KG1 (cell line): ENCODE measurements at places on chromosomes 11 and 22.

DNA sequence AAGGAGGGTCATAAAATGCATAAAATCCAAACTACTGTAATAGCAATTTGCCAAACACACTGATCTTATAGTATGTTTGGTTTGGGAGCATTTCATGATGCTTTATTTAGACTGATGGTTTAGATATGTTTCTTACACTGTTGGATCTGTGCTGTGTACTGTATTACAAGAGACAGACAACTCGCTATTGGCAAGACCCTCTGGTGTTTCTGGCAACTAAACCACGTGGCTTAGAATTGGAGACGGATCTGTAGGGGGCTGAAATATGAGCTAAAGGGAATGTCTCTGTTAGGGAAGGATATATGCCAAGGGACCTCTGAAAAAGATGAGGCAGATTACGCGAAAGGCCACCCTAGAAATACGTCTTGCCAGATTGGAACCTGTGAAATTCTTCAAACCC is 208.7 kb downstream of the BARX2 start:
- no peak for DNase-seq

- no peak for DNase-seq
These were observed 17.3 kb upstream of the RAB30 start for GRCh38 chr11:83088965-83089364.

DNA sequence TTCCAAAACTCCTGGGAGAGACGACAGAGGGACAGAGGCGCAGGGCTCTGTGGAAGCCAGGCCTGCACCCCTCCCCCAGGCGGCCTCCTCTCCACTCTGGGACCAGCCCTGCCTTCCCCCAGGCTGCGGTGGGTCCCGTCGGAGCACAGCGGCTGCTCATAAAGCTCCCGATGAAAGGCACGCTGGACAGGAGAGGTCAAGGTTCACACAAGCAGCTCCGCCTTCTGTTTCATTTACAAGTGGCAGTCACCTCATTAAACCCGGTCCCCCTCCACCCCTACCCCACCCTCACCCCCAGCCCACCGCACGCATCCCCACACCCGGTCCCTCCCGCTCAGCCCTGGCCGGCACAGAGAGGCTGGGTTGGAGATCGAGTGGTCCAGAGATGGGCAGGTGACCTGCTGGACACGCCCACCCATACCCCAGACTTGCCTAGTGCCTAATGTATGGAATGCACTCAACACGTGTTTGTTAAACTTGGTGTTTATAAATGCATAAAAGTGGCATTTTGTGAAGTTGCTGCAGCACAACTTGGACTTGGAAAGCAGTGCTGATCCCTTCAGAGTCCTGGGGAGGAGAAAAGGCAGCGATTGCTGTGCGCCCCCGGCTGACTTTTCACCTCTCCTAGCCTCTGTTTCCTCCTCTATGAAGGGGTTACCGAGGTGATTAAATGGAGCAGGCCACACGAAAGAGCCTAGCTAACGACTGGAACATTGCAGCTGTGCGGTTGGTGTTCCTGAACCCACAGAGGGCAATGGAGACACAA is 26.0 kb downstream of the RPUSD4 start:
- no peak for DNase-seq

DNA sequence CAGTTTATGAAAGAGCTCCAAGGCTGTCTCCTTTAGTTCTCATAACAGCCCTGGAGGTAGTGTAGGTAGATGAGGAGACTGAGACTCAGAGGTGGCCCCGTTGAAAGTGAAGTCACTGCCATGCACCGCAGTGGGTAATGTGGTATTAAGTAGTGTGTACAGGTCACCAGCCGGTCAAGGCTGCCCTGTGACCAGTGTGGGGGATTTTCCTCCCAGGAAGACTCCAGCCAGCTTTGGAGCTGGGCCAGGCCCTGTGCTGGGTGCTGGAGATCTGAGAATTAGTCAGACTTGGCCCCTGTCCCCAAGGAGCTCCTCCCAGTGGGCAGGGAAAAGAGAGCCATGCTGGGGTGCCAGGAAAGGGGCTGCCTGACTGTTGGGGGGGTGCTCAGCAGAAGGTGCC is 5.3 kb downstream of the OMP start:
- no peak for DNase-seq

DNA sequence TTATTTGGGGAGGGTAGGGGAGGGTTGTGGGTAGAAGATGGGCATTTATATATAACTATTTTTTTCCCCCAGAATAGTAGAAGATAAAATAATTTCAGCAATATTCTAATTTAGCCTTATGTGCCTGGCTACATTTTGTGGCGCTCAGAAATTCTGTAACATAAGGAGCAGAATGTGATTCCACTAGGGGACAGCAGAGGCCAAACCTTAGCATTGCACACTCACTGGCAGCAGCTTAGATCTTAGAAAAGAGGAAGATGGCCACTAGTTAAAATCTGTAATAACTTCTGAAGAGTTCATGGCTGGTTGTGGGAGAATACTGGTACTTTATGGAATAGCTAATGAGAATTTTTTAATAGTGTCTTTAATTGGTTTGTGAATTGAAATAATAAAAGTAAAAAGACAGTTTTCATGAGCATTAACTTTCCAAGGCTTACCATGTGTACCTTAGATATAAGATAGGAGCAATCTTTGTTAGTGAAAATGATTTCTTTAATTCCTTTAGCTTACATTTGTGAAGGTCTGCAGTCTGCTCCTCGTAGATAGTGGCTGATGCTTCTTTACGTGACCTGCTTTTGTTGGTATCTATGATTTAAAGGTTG is 33.1 kb downstream of the DDX10 start:
- DNase-seq = peak; percentile 56
